ENCODE measurements at places on chromosomes 6 and 20.

DNA sequence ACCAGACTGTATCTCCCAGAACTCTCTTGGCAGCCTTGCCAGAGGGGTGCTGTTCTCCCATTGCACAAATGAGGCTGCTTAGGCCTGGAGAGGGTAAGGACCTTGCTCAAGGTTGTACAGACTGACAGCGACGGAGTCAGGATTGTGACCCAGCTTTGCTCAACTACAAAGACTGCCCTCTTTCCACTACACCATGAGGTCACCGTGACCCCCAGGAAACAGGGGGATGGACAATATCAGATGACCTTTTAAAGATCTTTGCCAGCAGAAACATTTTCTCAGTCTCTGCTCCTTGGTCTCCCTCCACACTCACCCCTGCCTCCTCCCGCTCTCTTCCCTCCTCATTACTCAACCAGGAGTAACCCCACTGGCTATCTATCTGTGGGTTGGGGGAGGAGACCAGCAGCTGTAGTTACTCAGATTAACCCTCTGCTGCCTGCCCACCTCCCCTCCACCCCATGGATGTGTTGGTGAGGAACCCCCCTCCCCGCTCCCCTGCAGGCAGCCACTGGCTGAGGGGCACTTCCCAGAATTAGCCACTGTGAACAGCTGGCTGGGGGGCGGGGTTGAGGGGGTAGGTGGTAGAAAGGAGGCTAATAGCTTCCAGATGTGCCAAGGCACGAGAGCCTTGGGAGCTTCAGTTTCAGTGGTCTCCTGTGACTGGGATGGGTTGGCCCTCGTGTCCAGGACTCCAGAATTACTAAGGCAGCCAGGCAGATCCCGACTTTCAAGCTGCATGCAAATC is 26.9 kb upstream of the MRPS18A start:
- no peak overlapping the region for H3K27ac ChIP-seq
- peaks cover 6% of the 10 kb centered on the region for H3K27me3 ChIP-seq
- DNase-seq = no peak
- H3K36me3 ChIP-seq = no peaks in the 10 kb centered on the region
- no peak overlapping the region for H3K4me3 ChIP-seq

DNA sequence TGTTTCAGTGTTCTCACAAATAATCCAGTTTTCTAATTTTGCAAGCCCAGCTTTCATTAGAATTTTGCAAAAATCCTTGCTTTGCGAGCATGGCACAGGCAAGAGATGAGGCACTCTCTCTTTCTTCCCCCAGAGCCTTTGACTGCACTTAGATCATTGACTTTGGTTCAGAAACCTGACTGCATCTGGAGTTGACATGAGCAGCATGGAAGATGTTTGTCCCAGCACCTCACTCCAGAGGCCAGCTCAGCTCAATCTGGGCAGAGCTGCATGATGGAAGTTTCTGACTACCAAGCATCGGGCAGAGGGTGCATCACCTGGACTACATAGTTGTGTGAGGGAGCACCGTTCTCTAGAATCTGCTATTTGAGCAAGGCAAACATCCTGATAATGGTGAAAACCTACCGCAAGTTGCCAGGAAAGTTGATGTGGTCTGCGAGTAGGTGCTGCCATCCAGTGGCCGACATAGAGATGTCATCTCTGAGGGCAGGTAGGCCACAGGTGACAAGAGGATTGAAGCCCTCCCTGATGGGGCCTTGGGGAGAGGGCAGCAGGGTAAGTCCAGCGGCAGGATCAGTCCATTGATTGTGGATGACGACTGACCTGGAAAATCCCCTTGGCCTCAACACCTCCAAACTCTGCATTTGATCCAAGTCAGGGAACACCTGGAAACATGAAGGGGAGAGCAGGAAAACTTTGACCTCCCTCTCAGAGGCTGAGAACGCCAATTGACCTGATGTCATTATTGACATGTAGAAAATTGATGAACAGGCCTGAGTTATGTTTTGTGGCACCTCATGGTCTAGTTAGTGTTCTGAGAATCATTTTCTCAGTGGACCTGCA is 3.8 kb upstream of the LPA start:
- peaks cover 2% of the 10 kb centered on the region for H3K27me3 ChIP-seq
- H3K4me1 ChIP-seq = no peaks in the 10 kb centered on the region
- peak; percentile 70 for DNase-seq

DNA sequence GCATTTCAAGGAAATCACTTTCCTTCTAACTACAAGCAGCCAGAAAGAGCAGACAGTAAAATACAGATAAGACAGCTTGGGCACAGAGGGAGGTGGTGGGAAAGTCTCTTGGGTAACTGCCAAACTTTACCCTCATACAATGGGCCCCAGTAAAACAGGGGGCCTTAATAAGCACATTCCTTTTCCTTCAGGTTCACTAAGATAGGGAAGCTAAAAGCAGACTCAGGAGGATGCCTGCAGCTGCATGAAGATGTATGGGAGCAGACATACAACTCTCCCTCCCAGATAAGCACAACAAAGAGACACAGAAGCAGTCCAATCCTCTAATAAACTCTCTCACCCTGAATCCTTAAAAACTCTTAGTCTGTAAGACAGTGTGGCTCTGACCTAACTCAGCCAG is 49.0 kb downstream of the SIM1 start:
- H3K36me3 ChIP-seq = no peaks in the 10 kb centered on the region
- H3K27ac ChIP-seq = no peak overlapping the region
- no peak for DNase-seq
- H3K4me3 ChIP-seq = no peak overlapping the region
- no peaks in the 10 kb centered on the region for H3K4me1 ChIP-seq

DNA sequence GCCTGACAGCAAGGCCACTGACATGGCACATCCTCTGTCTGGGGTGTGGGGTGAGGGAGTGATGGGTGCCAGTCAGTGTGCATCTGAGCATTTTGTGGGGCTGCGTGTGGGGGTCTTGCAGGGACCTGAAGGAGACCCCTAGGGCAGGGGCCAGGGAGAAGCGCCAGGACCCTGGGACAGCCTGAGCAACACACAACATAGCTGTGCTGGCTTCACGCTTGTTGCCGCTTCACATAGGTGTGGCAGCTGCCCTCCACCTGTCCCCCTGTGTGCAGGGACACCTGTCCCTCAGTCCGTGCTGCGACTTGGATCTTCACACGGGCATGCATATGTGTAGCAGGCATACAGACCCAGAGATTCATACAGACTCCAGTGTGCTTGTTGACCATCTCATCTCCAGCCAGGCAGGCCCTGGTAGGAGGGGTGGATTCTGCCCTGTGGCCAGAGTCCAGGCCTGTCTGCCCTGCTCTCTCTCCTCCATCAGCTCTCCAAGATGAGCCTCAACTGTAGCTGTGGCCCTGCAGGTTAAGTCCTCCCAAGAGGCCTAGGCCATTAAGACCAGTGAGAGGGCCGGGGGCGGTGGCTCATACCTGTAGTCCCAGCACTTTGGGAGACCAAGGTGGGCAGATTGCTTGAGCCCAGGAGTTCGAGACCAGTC is 3.2 kb upstream of the NPBWR2 start:
- no peak overlapping the region for H3K27ac ChIP-seq
- H3K36me3 ChIP-seq = no peaks in the 10 kb centered on the region
- no peaks in the 10 kb centered on the region for H3K27me3 ChIP-seq
- no peak for DNase-seq
- no peak overlapping the region for H3K4me3 ChIP-seq
- H3K4me1 ChIP-seq = no peaks in the 10 kb centered on the region

DNA sequence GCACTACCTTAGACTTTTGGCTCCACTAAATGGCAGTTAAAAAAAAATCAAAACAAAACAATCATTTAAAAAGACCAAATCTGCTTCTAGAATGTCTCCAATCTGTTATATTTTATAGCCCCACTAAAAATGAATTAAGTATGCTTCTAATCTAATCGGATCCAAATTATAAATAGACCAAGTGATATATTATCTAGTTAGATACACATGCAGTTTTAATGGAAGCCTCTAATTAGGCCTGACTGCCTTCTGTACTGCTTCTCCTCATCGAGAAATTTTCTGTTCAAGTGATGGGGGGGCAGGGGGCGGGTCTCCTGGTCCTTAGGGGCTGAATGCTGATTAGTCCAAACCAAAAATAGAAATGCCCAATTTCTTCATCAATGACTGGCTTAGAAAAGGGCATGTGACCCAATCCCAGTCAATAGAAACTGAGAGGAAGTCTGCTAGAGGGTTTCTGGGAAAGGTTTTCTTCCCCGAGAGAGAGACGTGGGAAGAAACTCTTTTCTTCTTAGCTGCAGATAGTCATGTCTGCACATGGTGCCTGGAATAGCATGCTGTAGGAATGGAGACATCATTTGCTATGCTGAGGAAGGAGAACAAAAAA is 6.9 kb downstream of the SESN1 start:
- H3K4me1 ChIP-seq = peaks cover 25% of the 10 kb centered on the region
- H3K27ac ChIP-seq = no peak overlapping the region
- H3K36me3 ChIP-seq = no peaks in the 10 kb centered on the region

GRCh38 chr20:10644458-10645204 is 29.2 kb downstream of the JAG1 start:
- no peak overlapping the region for H3K27ac ChIP-seq
- no peak overlapping the region for H3K4me3 ChIP-seq
- DNase-seq = no peak
- no peaks in the 10 kb centered on the region for H3K4me1 ChIP-seq
- no peaks in the 10 kb centered on the region for H3K36me3 ChIP-seq

DNA sequence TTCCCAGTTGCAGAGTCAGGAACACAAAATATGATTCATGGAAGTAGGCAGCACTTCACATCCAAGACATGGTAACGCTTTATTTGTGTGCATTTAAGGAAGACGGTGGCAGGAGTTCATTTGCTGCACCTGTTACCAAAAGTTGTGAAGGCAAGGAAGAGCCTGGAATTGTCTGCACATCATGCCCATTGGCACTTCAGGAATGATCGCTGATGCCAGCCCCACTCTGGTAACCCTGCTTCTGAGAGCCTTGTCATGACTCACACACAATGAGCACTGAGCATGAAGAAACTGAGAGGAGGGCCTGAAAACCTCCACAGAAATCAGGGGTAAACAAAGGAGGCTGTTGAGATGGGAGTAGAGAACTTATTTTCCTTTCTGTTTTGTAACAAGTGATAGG is 181.1 kb downstream of the RPS12 start:
- peaks cover 5% of the 10 kb centered on the region for H3K27me3 ChIP-seq
- H3K4me3 ChIP-seq = no peak overlapping the region
- no peak overlapping the region for H3K27ac ChIP-seq

DNA sequence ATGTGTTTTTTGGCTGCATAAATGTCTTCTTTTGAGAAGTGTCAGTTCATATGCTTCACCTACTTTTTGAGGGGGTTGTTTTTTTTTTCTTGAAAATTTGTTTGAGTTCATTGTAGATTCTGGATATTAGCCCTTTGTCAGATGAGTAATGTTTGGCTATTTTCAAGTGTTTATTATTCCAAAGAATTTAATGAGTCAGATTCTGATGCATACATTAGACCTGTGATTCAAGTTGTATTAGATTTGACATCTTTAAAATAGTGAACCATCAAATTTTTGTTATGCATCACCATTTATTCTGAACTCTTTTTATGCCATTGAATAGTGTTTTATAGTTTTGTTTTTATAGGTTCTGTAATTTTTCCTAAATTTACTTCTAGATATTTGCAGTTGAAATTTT is 319.3 kb downstream of the PKHD1 start:
- no peaks in the 10 kb centered on the region for H3K4me1 ChIP-seq
- DNase-seq = no peak
- no peak overlapping the region for H3K4me3 ChIP-seq
- H3K27me3 ChIP-seq = no peaks in the 10 kb centered on the region

- no peak for DNase-seq
- no peaks in the 10 kb centered on the region for H3K4me1 ChIP-seq
- no peak overlapping the region for H3K27ac ChIP-seq
- H3K27me3 ChIP-seq = peaks cover 16% of the 10 kb centered on the region
- H3K36me3 ChIP-seq = no peaks in the 10 kb centered on the region
Observed at GRCh38 chr20:38272961-38273360, 12.4 kb upstream of the KIAA1755 start.

DNA sequence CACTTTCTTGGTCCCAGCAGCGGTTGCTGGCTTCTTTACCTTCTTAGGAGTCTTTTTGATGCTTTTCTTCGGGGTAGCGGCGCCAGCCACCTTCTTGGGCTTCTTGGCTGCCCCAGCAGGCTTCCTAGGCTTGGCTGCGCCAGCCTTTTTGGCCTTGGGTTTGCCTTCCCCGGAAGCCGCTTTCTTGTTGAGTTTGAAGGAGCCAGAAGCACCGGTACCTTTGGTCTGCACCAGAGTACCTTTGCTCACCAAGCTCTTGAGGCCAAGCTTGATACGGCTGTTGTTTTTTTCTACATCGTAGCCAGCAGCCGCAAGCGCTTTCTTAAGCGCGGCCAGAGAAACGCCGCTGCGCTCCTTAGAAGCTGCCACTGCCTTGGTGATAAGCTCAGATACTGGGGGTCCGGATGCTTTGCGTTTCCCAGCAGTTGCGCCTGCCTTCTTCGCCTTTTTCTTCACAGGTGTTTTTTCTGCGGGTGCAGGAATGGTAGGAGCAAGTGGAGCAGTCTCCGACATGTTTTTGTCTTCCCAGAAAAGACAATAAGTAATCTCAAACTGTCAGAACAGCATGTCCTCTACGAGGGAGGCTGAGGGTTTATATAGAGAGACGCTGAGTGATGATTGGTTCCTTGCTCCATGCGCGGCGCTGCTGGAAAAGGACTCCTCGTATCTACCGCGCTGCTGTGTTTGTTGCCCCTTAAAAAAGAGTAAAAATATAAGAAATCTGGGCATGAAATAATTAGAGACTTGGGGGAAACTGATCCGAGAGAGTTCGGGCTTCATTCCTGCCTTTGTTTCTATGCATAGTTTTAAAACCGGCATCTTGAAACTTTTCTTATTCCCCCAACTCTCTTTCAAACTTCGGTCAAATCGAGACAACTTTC is 130.3 kb upstream of the BTN3A2 start:
- peak overlapping the region; percentile 83 for H3K4me3 ChIP-seq
- peak; percentile 90 for DNase-seq
- peaks cover 12% of the 10 kb centered on the region for H3K36me3 ChIP-seq
- peaks cover 28% of the 10 kb centered on the region for H3K4me1 ChIP-seq
- peak overlapping the region; percentile 100 for H3K27ac ChIP-seq

- peaks cover 3% of the 10 kb centered on the region for H3K27me3 ChIP-seq
- peak overlapping the region; percentile 52 for H3K4me3 ChIP-seq
- peak overlapping the region; percentile 66 for H3K27ac ChIP-seq
- peaks cover 6% of the 10 kb centered on the region for H3K36me3 ChIP-seq
- peak; percentile 65 for DNase-seq
Observed at GRCh38 chr6:170147832-170148708, 142.8 kb downstream of the DLL1 start.

DNA sequence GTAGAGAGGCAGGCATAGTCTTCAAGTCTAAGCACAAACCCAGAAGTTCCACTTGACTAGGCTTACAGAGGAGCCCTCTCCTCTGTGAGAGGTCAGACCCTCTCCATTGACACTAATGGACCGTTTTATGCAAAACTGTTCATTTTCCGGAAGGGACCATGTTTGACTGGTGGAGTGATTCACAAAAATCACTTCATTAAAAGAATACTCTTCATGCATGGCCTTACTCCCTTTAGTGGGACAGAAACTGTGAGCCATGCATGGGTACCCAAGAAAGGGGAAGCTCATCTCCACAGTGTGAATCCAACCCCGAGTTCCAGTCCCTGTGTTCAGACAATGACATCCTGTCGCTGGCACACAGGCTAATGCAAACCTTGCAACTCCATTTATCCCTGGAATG is 63.2 kb downstream of the OLIG3 start:
- H3K4me1 ChIP-seq = no peaks in the 10 kb centered on the region
- H3K27ac ChIP-seq = no peak overlapping the region
- H3K27me3 ChIP-seq = no peaks in the 10 kb centered on the region
- H3K4me3 ChIP-seq = no peak overlapping the region
- H3K36me3 ChIP-seq = no peaks in the 10 kb centered on the region

- DNase-seq = peak; percentile 21
- peaks cover 53% of the 10 kb centered on the region for H3K4me1 ChIP-seq
- no peaks in the 10 kb centered on the region for H3K27me3 ChIP-seq
- peak within 1 kb of the TSS; percentile 96 for H3K4me3 ChIP-seq
- peaks cover 41% of the 10 kb centered on the region for H3K36me3 ChIP-seq
Observed at GRCh38 chr6:12012038-12012557, at the start of gene HIVEP1. HIVEP1 (plus strand) TSS chr6:12012312; CDS start chr6:12015629, 3,317 bp downstream.

All from activated naive CD4-positive, alpha-beta T cell treated with anti-CD3 and anti-CD28 coated beads for 36 hours (primary cell).